ENCODE measurements at places on chromosomes 2 and 18. TPM values are rescaled to one million over a fixed set of nuclear protein-coding genes. Genes with fewer than 3 reads are reported as not detected.

The MAIP1 gene
- total RNA-seq = 34.5 TPM

The CPO gene
- not detected for total RNA-seq

The POTEJ gene
- total RNA-seq = not detected

The PRKAG3 gene
- not detected for total RNA-seq

The RGPD4 gene
- total RNA-seq = not detected

The OR6B3 gene
- total RNA-seq = not detected

The ODC1 gene
- 162 TPM for total RNA-seq

The RNU2-63P gene
- not detected for total RNA-seq

The OTOS gene
- total RNA-seq = not detected

The CD8A gene
- 0.34 TPM for total RNA-seq

The STAT4 gene
- total RNA-seq = 3.5 TPM

The IL1F10 gene
- total RNA-seq = not detected

The SNTG2 gene
- not detected for total RNA-seq

The NCKAP1 gene
- total RNA-seq = 84.4 TPM

The TLX2 gene
- total RNA-seq = 0.30 TPM

The TEX44 gene
- not detected for total RNA-seq

The SLC11A1 gene
- total RNA-seq = 0.28 TPM

The RFX8 gene
- total RNA-seq = not detected

The MRPS5 gene
- 78.0 TPM for total RNA-seq

The NYAP2 gene
- total RNA-seq = 0.02 TPM

The OXER1 gene
- not detected for total RNA-seq

The TMEM37 gene
- total RNA-seq = 1.6 TPM

The MYO5B gene
- 14.9 TPM for total RNA-seq

The SCN7A gene
- total RNA-seq = not detected

The GPR45 gene
- total RNA-seq = not detected

All from A549 treated with DMSO at 1 μM for 4 hours (cell line).